Bronchus fibroblast of lung (primary cell): ENCODE measurements at places on chromosomes 7 and 10. TPM values are rescaled to one million over a fixed set of nuclear protein-coding genes. Genes with fewer than 3 reads are reported as not detected.

Gene RELN
- total RNA-seq, result 1.2 and 1.3 TPM in 2 replicates

Gene UCN3
- not detected in 2 replicates for total RNA-seq

Gene SAMD9
- total RNA-seq, result 2.7 and 3.5 TPM in 2 replicates

Gene FAM237B
- total RNA-seq, result not detected in 2 replicates

Gene HKDC1
- under 0.01 TPM in 1 of 2 replicates, not detected in the other for total RNA-seq

Gene GPR15LG
- not detected in 2 replicates for total RNA-seq

Gene ITGB8
- 3.3 and 3.9 TPM in 2 replicates for total RNA-seq
